ENCODE measurements at places on chromosomes 16 and 17.
A peak's percentile ranks its signal among the peaks of the same experiment; 100 is the strongest.

GRCh38 chr16:67397036-67397801 lies 3.9 kb upstream of the TPPP3 start:
- DNase-seq = no peak

GRCh38 chr17:11639736-11640462 lies 41.6 kb downstream of the DNAH9 start:
- no peak for DNase-seq

GRCh38 chr17:6377906-6378305 lies 57.0 kb downstream of the AIPL1 start:
- no peak for DNase-seq

- peak; percentile 70 for DNase-seq
Observed at GRCh38 chr16:80938004-80938878, 68.4 kb downstream of the CMC2 start.

- peak; percentile 60 for DNase-seq
Observed at GRCh38 chr17:15334266-15334665, 7.1 kb downstream of the TEKT3 start.

GRCh38 chr17:4744999-4745969 lies 5.6 kb upstream of the CXCL16 start:
- no peak for DNase-seq

- DNase-seq = no peak
Observed at GRCh38 chr16:23570992-23571632, 13.6 kb downstream of the UBFD1 start.

GRCh38 chr17:49994085-49995054 lies 654 bp downstream of the DLX3 start:
- DNase-seq = no peak

GRCh38 chr16:53812914-53813313 lies 109.0 kb downstream of the FTO start:
- peak; percentile 41 for DNase-seq

DNA sequence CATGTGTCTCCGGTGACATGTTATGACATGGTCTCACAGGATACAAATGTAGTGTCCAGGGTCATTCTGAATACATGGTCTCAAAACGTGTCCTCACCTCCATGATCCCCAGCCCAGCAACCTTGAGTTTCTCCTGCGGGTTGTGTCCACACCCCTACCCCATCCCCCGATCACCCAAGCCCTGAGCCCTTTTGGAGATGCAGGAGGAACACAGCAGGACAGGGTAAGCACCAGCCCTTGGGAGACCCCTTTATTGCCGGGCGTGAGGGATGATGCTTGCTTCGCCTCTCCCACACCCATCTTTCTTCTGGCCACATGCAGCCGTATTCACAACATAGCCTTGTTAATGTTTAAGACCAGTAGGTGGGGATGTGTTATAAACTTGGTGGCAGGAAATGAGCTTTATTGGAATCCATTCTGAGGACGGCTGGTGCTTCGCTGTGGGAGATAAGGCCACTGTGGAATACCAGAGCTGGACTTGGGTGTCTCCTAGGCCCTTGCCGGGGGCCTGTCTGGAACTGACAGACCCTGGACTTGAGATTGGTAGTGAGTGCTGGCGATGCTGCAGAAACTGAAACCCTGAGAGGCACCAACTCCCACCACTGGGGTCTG lies 5.5 kb downstream of the TMEM132E start:
- DNase-seq = no peak

- no peak for DNase-seq
Observed at GRCh38 chr17:73069841-73070240, 22.6 kb downstream of the SLC39A11 start.

DNA sequence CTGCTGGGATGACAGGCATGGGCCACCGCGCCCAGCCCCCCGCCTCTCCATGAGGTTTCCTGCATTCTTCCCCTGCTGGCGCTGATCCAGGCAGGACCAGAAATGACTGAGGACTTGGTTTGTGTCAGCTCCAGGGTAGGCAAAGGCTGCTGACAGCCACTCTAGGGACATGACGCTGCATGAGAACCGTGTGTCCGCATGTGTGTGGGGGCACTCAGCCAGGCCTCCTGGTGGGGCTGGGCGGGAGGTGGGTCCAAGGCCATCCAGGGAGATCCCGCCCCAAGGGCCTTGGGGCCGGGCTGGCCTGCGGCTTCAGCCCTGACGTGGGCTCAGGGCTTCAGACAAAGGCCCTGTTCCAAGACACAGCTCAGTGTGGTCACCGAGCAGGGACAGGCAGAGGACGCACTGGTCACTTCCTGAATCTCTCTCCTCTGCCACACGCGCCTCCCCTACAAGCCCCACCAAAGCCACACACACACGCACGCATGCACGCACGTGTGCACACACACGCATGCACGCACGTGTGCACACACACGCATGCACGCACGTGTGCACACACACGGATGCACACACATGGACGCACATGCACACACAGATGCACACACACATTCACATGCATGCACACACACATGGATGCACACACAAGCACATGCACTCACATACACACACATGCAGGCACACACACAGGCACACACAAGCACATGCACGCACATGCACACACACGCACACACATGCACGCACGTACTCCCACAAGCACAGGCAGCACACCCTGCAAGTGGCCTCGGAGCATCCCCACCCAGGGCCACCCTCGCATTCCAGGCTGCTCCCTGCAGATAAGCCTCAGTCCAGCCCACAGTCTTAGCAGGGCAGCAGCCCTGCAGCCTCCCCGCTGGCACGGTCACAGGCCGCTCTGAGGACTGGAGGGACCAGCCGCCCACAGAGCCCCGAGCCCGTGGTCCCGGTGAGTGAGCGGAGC lies 5.3 kb upstream of the TMEM204 start:
- DNase-seq = no peak

DNA sequence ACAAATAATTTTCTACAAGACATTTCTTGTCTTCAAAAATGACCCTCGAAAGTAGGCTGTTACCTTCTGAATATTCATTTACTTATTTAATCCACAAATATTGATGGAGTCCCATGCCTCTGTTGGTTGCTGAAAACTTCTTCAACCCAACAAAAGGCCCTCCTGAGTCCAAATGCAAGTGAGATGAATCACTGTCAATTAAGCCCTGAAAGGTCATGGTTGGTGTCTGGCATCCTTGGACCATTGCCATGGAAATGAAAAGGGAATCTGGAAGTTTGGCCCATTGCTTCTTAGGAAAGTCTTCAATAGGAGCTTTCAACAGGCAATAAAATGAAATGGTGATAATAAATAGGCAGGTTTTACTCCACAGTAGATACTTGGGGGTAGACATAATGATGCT lies 364.7 kb upstream of the DYNLRB2 start:
- DNase-seq = no peak

GRCh38 chr17:3921502-3922319 lies 5.4 kb upstream of the P2RX1 start:
- no peak for DNase-seq

DNA sequence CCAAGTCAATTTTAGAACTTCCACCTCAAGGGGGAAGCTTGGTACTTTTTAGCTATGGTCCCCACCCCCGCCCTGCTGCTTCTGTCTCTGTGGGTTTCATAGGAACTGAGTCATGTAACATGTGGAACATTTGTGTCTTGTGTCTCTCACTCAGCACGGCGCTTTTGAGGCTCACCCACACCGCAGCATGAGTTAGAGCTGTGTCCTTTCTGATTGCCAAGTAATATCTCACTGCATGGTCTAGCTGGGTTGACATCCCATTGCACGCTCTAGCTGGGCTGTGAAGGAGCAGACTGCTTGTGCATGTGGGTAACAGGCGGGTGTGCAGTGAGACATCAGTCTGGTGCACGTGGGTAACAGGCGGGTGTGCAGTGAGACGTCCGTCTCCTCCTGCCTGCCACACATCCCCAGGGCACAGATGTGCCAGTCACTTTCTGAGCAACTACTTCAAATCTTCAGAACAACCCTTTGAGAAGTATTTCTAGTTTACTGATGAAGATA lies 26.4 kb upstream of the SLC7A5 start:
- DNase-seq = peak; percentile 37

- no peak for DNase-seq
Observed at GRCh38 chr16:55948230-55948629, 73.1 kb upstream of the CES5A start.

DNA sequence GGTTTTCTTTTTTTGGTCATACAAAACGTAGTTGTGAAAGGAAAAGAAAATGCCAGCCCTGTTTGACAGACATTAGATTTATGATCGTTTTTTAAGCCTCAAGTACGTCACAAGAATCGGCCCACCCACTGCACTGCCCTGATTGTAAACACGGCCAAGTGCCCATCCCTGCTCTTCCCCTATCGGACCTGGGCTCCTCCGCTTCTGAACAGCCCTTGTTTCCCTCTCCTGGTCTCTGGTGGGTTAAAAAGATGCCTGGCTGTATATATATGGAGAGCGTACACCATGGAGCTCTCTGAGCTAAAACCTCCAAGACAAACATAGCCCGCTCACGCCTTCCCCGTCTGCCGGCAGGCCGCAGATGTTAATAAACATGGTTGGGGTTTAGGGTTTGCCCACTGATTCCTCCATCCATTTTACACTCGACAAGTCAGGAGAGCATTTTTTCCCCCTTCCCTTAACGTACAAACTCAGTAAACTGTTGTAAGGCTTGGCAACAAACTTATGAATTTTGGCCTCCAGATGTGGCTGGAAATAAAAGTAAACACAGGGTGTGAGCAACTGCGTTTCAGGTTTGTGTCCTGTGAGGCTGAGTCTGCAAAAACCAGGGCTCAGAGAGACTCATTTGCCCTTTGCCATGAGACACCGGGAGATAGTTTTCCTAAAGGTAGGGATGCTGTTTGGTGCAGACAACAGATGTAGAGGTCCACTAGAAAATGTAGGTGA lies 325.9 kb downstream of the SOX9 start:
- no peak for DNase-seq

- peak; percentile 5 for DNase-seq
Observed at GRCh38 chr16:46991729-46992704, 18.5 kb upstream of the DNAJA2 start.

DNA sequence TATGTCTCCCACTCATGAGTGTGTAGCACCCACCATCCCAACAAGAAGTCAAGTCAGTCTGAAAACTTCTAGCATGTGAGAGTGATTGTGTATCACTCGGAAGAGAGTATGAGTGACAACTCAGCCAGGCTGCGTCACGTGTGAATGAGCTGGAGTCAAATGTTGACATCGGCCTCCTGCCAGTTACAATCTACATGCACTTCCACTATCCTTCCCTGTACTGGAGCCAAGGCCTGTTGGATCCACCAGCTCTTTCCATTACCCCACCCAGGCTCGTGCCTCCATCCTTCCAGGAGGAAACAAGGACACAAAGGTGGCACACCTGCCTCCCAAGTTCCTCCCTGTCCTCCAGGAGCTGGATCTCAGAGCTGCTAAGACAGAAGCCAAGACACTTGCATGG lies 64.5 kb downstream of the ASIC2 start:
- DNase-seq = no peak

- no peak for DNase-seq
Observed at GRCh38 chr16:79069633-79070032, 530.9 kb downstream of the MAF start.

- DNase-seq = no peak
Observed at GRCh38 chr17:3730881-3731429, 7.3 kb downstream of the HASPIN start.

- no peak for DNase-seq
Observed at GRCh38 chr17:37797206-37797605, 52.3 kb upstream of the HNF1B start.

DNA sequence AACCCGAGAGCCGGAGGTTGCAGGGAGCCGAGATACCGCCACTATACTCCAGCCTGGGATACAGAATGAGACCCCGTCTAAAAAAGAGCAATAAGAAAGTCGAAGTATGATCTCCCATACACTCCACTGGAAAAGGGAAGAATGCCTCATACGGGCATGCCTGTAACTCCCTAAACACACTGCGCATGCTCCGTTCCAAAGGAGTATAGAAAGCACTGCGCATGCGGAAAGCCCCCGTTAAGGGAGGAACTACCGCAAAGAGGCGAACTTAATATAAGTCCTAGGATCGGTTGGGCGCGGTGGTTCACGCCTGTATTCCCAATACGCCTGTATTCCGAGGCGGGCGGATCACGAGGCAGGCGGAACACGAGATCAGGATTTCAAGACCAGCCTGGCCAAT lies 313.1 kb upstream of the ERCC4 start:
- DNase-seq = no peak

DNA sequence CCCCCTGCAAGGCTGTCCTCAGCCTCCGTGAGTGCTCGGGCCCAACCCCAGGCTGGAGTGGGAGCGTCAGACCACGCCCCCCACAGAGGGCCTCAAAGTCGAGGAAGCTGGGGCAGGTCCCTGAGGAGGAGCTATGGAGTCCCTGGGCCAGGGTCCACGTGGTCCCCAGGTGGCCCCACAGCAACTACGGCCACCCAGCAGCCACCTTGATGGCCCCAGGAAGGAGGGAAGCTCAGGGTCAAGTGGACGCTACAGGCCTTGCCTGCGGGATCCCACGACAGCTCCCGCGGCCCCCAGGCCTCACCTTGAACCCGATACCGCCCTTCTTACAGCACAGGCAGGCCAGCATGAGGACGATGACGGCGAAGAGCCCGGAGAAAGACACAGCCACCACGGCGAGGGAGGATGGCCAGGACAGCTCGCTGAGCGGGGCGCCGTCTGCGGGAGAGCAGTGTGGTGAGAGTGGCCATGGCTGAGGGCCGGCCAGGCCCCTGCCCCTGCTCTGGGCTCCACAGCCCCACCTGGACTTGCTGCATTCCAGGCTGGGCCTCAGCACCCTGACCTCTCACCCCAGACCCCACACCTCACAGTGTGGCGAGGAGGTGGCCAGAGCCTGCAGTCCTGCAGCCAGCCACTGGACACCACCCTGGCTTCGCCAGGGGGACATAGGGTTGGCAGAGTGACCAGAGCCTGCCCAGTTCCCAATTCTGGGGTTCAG lies 31.1 kb upstream of the PVALEF start:
- DNase-seq = no peak

DNA sequence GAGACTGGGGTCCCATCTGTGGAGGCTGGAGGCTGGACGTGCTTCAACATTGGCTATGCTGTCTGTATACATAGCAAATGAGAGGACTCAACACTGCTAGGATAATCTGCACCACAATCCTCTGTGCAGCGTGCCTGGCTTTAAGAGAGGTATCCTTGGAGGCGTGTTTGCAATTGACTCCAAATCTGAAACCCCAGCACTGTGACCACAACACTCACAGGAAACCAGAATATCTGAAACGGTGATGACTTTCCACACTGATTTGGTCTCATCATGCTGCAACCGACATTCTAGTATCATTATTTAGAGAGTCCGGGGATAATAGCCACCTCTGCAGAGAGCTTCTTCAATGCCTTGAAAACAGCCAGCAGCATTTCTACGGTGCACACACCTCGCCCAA lies 35.1 kb downstream of the TLE7 start:
- no peak for DNase-seq

DNA sequence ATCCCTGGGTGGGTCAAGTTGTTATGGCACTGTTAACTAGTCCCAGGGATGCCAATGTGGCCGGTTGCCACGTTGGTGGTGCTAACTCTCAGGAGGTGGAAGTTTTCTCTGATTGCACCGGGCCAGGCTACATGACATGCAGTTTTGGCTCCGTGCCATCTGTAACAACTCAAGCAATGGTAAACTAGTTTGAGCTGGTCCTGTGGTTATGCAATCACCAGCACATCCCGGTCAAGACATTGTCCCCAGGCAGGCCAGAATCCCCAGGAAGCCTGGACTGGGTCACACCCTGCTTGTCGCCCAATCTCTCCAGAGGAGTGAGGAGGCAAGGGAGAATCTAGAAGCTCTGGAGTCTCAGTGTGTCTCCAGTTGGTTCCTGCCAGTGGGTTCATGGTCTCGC lies 10.1 kb upstream of the CCL17 start:
- no peak for DNase-seq

Data from foreskin keratinocyte (primary cell).